ENCODE measurements at places on chromosomes 13 and 19. TPM values are rescaled to one million over a fixed set of nuclear protein-coding genes. Genes with fewer than 3 reads are reported as not detected.

GRCh38 chr19:47581605-47582319, 8.8 kb upstream of the ZNF541 start:
- DNase-seq: no peak

DNA sequence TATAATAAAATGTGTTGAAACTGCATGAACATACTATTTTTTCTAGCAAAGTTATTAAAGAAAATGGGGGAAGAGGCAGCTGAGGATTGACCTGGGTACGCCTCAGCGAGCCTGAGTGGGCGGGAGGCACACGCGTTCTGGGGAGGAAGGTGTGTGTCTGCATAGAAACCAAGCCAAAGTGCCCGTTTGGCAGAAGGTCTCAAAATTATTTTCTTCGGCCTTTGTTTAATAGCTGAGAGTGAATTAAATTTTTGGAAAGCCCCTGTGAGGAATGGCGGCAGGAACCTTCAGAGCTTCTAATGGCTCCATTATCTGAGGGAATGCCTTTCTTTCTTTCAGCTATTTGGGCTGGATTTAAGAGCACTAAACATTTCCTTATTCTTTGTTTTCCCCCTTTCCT, 5.2 kb downstream of the ZIC2 start:
- DNase-seq: no peak

The LRFN3 gene
- 4.5 TPM for total RNA-seq

DNA sequence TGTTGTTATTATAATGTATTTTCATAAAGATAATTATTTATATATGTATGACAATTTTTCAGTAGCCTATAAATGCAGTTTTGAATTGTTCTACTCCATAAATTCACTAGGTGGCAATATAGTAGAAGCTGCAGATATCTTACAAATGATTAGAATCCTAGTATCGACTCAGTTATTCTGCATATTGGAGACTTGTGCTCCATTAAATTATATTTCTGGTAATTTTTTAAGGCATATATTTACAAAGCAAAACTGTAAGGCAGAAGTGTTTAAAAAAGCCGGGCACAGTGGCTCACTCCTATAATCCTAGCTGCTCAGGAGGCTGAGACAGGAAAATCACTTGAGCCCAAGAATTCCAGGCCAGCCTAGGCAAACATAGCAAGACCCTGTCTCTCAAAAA, 58.7 kb downstream of the DPY19L3 start:
- no peak for DNase-seq

DNA sequence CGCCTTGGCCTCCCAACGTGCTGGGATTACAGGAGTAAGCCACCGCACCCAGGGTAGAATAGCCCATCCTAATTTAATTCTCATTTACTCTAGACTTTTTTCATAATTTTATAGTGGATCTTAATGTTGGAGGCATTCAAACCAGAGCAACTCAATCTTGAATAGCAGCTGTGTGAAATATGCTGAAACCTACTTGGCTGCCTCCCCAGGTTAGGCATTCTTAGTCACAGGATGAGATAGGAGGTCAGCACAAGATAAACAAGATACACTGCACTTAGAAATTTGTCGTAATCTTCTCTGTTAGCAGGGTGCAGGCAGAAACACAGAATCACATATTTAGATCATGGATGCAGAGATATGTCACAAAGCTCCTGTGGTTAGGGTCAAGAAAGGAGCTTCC, 2.7 kb upstream of the ZNF43 start:
- DNase-seq: no peak

The CAPN12 gene
- total RNA-seq: 1.6 TPM

- DNase-seq: no peak
Measured at GRCh38 chr13:97107815-97108529, 113.7 kb upstream of the OXGR1 start.
